ENCODE measurements at places on chromosomes 3 and 15.

- no peak for DNase-seq
Measured at GRCh38 chr15:53260647-53261046, 470.5 kb upstream of the ONECUT1 start.

- DNase-seq: no peak
Measured at GRCh38 chr15:41550066-41550775, 6.2 kb upstream of the RPAP1 start.

DNA sequence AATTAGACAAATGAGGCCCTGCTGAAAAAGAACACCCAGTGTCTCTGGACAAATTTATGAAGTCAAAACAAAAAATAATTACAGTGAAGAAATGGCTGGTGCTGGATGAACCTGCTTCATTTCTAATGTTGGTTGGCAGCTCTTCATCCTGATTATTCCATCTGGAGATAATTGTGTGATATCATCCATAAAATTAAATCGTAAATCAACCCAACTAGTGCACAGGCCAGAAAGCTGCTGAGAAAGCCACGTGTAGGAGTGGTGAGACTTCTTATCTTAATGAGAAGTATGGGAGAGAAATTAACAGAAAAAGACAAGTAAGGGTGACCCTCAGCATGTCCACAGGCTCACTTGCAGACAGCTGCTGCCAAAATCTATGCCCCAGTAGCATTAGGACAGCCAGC lies 465.2 kb upstream of the TGFBR2 start:
- DNase-seq: no peak

DNA sequence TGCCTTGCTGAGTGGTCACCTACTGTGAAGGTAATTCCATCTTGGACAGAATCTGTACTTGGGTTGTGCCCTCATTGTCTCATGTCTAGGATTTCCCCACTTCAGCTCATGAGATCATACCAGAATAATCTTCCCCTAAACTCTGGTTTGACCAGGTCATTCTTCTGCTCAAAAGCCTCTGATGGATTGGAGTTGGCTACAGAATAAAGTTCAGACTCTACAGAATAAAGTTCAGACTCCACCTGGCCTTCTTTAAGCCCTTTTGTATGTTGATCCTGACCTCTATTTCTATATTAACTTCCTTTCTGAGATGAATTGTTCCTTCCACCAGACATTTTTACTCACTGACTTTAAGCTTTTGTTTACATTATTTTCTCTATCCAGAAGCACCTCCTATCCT lies 6.4 kb upstream of the GLCE start:
- DNase-seq: no peak

DNA sequence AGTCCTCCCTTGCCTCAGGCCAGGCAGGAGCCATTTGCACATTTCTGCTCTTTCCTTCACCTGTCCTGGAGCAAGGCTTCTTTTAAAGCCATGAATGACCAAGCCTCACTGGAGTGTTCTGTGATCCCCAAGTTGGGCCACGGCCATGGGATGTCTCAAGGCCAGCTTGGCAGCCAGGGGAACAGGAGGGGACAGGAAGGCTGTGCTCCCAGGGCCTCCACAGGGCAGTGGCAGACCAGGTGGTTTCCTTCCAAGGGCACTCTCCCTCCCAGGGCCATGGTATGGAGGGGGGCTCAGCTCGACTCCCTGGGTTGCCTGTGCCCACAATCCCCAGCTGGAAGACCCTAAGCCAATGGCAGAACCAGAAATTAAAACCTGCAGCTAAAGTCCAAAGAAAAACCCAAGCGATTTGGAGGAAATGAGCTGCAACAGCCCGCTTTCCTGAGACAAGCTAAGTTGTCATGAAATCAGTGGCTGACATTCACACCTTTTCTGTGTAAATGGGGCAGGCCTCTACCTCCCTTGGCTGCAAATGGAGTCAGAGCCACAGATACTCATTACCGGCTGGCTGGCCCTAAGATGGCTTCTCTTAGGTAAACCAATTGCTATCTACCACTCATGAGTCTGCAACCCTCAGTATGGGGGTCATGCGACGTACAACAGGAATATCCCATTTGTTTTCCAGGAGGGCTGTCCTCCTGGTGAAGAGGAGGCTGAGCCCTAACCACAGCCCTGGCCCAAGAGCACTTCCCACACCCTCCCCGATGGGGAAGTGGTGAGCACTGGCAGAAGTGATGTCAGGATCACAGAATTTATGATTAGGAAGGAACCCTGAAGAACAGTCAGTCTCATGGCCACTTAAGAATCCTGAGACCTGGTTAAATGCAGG lies 83.3 kb downstream of the SNRK start:
- DNase-seq: no peak

- no peak for DNase-seq
Measured at GRCh38 chr15:92921215-92922131, 21.3 kb downstream of the CHD2 start.

DNA sequence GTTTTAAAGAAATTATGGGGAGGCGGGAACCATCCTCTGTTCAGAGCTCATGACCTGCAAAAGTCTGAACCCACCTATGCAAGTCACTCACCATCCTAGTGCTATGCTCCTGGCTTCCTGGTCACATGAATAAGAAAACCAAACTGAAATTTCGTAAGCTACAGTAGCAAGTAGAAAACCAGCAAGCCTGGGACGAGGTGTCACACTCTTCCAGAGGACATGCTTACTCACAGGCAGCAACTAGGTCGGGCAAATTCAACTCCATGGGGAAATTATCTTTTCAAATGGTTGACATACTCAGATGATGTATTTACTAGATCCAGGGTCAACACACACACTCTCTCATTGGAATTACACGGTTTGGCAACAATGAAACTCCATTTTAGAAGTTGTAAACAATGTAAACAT lies 31.3 kb downstream of the LDHAL6B start:
- DNase-seq: no peak

DNA sequence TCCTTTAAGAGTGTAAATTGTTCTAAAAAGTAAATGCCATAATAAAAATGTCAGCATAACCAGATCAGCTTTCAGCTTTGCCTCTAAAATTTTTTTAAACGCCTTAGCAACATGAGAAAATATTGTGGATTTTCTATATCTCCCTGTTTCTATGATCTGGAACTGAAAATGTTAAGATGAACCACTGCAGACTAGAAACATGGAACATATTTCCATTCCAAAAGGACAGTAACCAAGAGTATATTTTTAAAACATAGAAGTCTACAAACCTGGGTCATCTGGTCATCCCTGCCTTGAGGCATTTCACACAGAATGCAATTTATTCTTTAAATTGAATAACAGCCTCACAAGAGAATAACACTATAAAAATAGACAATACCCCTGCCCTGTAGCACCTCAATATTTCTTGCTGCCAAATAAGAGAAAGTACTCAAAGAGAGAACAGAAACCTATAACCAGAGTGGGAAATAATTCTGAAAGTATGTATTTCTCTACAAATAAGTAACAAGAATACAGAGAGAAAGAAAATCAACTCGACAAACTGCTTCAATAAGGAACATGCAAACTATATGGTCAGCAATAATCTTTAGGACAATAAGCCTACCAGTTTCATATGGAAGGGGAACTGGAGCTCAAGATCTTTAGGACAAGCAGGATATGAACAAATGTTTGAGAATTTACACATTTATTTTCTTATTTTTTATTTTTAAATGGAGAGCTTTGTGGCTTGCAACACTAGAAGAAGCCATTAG lies 949.0 kb downstream of the EPHA3 start:
- no peak for DNase-seq

DNA sequence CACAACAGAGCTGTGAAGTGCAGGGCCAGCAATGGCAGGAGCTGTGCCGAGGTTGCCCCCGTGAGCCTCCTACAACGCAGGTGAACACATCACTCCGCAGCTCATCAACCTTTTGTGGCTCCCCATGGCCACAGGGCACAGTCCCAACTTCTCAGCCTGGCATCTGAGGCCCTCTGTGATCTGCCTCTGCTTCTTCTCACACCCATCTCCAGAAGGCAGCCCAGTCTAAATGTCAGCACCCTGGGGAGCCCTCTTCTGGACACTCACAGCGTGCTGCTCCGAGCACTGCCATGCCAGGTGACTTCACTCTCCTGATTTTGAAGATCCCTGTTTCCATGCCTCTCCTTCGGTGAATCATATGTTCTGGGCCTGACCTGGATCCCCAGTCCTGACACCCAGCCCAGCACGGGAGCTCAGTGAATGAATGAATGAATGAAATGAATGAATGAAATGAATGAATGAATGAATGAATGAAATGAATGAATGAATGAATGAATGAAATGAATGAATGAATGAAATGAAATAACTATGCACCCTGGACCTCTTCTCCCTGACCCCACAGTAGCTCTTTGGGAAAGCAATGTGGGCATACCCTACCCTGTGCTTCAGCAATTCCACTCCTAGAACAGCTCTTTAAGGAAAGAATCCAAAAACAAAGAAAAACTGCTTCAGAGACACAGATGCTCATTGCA lies 17.9 kb upstream of the SKIC8 start:
- DNase-seq: no peak

DNA sequence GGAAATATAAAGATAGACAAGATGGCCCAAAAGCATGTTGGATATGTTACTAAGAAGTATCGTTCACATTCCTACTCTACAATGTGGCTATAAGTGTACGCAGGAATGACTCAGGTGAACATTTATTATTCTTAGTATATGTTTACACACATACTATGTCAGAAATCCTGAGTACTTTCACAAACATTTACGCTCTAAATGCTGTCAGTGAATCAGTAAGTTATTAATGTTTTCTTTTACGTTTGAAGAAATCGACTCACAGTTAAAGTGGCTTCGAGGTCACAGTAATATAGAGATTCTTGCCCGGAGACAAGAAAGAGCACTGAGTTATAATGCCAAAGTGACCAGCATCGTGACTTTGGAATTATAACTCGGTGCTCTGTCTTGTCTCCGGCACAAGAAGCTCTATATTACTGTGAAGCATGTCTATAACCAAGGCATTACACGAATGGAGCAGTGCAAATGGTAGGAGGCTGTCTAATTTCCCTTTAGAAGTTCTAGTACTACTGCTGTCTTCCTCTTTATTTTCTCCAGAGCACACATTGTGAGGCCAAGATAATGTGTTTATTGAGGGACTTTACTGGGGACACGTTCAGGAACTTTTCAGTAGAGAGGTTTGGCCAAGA lies 61.8 kb upstream of the P3H2 start:
- no peak for DNase-seq

Data from esophagus squamous epithelium (tissue), 5 donors.